ENCODE measurements at places on chromosomes 4 and X.

DNA sequence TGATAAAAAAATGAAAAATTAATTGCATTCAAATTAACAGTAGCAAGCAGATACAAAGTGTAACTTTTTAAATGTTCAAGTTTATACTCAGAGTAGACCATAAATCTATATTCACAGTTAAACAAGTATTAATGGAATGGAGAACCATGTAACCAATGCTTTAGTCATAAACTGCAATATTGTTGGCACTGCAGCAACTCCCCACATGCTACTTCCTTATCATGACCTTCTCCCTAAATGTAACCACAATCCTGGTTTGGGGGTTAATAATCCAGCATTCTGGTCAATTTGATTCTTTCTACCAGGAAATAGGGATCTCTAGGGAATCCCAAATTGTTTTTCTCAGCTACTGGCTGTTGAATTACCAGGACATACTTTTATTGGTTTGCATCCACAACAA lies 223.9 kb upstream of the DCAF8L1 start:
- DNase-seq, result no peak

DNA sequence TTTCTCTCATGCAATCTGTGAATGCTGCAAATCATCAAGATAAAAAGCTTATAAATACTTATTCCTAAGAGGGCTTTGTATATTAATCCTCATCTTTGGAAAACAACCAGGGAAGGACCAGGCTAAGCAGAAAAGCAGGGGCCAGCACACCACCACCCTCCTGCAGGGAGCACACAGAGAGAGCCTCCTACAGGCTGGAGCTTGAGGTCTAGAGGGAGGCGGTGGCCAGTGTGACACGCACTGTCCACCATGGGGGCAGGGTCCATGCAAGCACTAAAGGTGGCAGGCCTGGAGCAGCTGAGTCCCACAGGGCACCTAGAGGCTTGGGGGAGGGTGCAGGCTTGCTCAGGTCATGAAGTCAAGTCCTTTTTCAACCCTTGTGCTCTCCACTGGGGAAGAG lies 236.9 kb downstream of the TACR3 start:
- DNase-seq, result no peak

DNA sequence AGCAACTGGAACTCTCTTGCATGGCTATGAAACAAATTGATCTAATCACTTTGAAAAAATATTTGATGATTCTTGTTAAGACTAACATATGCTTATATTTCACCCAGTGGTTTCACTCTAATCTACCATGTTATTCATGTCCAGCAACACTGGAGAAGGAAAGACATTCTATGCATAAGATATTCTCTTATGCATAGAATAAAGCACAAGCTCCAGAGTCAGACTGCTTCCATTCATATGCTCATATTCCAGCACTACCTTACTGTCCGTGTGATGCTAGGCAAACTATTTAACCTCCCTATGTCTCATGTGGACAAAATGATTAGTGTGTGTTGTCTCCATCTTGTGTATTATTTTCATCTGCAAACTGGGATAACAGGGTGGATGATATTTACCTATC lies 124.1 kb downstream of the RNF150 start:
- no peak for DNase-seq

DNA sequence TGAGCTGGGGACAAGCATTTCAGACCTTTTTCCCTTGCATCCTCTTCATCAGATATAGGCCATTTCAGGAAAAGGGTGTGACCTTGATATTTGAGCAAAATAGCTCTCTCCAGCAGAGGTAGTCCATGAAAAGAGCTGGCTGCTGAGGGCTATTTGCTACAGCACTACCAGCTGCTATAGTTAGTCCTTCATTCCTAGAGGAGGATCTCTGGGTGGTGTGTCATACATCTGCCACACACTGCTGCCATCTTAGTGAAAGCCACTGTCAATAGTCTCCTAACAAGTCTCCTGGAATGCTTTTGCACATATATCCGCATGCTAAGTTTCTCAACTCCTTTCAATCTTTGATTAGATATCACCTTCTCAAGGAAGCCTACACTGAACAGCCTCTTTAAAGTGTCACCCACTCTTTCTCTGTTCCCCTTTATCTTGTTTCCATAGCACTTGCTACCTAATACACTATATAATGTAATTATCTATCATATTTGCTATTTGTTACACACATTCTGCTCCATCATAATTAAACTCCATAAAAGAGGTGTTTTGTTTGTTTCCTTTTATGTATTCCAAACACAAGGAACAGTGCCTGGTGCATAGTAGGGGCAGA lies 131.9 kb downstream of the TBC1D19 start:
- DNase-seq, result no peak

DNA sequence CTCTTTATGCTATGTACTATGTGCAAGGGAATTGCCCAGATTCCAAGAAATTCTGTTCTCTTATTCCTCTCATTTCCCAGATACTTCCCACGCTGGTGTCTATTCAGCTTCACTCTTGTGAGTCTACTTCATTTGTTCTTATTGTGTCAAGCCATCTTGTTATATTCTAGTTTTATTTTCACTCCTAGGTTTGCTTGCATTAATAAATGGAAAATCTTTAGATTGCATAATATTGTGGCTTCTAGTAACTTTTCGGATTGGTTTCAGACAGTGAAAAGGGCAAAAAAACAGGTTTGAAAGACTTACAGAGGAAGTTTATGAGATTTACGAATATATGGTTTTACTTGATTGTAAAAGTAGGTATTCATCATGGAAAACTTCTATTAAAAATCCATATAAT lies 128.4 kb downstream of the BTC start:
- DNase-seq, result no peak

- DNase-seq, result no peak
These were observed 78.6 kb upstream of the ADRA2C start for GRCh38 chr4:3687538-3687937.

DNA sequence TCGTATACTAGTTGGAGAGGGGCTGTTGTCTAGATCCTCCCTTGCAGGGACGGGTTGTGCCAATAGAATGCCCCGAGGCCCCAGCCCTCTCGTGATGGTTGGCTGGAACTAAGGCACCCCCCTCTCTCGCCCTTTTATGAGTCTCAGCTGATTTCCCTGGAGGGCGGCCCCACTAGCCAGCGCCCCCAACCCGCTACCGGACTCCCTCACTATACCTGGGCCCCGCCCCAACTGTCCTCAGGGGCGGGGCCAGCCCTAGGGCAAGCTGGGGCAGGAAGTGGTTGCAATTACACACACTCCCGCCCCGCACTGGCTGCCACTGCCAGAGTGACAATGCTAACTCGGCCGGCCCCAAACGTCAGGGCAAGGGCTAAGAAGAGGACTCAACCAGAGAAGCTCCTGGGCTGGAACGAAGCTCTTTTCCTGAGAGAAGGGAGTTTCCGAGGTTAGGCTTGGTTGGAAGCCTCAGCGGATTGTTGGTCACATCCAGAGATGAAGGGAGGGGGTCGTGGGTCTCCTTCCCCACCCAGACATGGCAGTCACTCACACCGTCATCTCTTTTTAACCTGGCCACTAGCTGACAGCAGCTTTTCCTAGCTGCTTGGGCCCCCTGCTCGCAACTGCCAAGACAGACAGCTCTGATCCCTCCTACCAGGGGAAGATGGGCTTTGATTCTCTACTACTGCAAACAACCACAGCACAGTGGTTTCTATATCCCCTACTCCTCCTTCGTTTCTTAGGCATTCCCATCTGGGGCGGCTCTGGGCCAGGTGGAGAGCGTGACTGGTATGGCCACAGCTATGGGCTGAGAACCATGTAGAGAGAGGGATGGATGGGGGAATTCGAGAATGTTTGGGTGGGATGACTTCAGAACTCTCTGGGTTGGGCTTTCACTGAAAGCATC lies 21.0 kb upstream of the BCORL1 start:
- no peak for DNase-seq

All from cerebellar nuclear complex (tissue), 1 donor.